ENCODE measurements at places on chromosomes 5 and 9.

- no peak for DNase-seq
Observed at GRCh38 chr5:6576861-6577501, 55.9 kb downstream of the NSUN2 start.

- no peak for DNase-seq
Observed at GRCh38 chr9:120412425-120412951, 167.5 kb downstream of the CDK5RAP2 start.

DNA sequence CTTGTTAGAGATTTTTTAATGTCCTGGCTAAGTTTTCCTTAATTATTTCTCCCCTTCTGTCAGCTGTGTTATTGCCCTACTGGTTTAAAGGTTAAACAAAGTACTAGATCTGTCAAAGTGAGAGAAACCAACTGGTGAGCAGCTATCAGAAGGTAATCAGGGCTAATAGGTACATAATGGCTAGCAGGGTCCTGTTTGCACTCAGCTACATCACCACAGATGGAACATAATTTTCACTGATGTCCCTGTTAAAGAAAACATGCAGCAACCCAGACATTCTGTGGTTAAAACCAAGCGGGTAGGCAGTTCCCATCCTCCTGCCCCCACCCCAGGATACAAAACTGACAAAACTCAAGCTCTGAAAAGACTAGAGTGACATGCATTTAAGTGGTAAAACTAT, 473.9 kb downstream of the NR2F1-AS1 start:
- DNase-seq, result no peak

DNA sequence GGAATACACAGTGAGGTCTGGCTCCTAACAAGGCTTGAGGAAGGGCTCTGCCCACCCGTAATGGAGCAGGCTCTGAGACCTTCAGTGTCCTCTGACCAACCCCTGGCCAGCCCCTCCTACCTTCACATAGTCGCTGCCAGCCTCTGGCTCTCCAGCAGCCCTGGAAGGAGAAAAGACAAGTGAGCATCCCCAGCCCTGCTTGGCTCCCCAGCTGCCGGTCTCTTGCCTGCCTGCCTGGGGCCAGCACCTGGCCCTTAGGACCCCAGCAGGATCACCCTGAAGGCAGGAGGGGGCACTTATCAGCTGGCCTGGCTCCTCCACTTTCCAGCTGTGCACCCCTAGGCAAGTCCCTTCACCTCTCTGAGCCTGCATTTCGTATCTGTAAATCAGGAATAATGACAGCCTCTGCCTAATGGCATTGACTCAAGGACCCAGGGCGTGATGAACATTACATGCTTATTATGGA, 16.9 kb downstream of the SH2D3C start:
- DNase-seq, result no peak

All from stimulated activated CD8-positive, alpha-beta memory T cell treated with anti-CD3 and anti-CD28 coated beads, Interleukin-15, amount 100 ng/mL, for 4 hours (primary cell).